ENCODE measurements at places on chromosomes 16 and 17.

DNA sequence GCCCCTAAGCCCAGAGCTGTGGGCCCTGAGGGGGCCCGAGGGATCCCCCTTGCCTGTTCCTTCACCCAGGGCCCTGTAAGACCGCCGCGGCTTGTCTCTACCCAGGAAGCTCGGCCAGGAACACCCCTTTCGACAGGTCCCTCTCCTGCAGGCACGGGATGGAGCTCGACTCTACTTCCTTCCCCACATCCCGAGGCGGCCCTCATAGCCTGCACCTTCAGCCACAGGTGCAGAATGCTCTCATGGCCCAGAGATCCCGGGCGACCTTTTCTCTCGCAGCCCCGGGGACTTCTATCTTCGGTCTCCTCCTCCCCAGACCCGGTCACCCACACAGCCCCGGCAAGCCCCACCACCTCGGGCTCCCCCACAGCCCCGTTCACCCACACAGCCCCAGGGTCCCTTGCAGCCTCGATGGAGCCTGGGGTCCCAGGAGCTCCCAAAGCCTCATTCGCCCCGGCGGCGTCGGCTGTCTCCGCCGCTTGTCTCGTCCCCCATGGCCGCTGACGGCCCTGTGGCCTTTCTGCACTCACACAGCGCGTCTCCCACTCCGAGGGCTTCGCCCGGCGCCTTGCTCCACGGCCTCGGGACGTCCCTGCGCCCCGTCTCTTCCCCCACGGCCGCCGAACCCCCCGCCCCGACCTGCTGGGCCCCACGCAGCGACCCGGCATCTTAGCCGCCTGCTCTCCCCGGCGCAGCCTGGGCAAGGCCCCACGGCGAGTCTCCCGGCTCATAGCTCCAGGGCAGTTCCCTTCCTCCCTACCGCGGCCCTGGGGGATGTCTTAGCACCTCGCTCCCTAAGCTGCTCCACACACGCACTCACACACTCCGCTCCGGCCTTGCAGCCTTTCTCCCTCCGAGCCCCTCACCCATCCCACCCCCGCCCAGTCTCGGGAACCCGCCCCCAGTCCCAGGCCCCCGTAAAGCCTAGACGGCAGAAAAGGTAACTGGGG is 650 bp downstream of the KIAA0753 start:
- DNase-seq = no peak

- no peak for DNase-seq
Observed at GRCh38 chr16:66020046-66020445, 346.4 kb upstream of the CDH5 start.

DNA sequence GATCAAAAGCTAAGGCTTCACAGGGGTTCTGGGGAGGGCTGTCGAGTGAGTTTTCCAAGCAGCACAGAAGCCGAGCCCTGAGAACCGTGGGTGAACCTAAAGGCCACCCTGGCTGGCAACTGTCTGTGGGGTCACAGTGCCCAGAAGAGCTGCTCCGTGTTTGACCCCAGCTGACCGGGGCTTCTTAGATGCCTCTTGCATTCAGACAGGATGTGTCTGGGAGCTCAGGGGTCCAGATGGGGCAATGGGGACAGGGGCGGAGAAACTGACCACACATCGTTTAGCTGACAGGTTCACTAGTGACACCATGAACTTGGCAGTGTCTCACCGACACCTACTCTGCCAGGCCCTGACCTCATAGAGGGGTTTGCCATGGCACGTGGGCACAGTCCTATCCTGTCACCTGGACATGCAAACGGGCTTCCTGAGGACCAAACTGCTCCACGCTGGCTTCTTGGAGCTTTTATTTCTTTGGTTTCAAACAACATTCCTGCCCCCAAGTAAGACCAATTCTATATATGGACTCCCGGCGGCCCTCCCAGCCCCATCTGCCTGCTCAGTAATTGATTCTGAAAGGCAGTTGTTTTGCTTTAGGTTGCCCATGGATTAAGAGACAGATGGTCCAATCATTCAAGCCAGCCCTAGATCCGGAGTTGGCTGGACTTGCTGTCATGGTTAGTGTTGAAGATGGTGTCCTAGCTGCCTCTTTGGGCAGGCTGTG is 22.2 kb downstream of the WSCD1 start:
- DNase-seq = no peak

DNA sequence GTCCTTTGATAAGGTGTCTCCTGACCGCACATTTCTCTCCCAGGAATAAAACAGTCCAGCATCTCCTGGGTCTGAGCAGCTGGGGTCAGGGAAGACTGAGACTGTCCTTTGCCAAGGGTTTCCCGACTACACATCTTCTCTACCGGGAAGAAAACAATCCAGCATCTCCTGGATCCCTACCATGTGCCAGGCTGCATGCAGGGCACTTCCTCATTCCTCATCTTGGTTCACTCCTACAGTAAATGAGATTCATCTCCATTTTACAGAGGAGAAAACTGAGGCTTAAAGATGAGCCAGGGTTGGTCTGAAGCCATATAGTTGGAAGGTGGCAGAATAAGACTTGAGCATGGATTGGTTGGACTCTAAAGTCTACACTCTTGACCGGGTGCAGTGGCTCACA is 36.7 kb downstream of the NOG start:
- no peak for DNase-seq

DNA sequence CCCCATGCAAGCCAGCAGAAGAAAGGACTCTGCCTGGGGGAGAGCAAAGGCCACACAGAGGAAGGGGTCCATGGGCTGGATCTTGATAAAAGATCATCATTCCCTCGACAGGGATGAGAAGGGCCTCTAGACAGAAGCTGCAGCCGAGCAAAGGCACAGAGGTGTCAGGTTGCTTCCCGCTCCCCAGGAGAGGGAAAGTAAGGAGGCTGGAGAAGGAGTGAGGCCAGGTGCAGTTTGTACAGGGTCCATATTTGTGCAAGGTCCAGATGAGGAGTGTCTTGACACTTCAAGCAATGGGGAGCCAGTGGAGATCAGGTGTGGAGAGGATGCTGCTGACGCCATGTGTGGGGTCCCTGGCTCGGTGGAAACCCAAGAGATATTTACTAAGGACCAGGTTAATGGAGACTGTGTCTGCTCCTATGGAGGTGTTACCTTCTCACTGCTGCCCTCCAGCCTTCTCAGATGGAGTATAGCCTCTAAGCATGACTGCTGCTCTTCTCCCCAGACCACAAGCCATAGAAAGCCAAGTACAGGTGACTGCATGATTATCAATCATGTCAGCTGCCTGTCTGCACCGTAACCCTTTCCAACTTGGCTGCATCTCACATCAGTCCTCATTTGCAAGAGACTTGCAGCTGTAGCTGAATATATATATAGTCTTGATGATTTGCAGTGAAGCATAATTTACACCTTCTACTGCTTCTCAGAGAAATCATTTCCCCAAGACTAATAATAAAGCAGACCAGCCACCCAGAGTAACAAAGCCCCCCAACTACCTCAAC is 21.1 kb downstream of the GAS7 start:
- DNase-seq = no peak

GRCh38 chr17:80116921-80117380 is 15.6 kb downstream of the GAA start:
- DNase-seq = no peak

- no peak for DNase-seq
Observed at GRCh38 chr16:29814592-29814991, 1.4 kb upstream of the PAGR1 start.

- no peak for DNase-seq
Observed at GRCh38 chr17:81050645-81051625, 16.0 kb downstream of the BAIAP2 start.

DNA sequence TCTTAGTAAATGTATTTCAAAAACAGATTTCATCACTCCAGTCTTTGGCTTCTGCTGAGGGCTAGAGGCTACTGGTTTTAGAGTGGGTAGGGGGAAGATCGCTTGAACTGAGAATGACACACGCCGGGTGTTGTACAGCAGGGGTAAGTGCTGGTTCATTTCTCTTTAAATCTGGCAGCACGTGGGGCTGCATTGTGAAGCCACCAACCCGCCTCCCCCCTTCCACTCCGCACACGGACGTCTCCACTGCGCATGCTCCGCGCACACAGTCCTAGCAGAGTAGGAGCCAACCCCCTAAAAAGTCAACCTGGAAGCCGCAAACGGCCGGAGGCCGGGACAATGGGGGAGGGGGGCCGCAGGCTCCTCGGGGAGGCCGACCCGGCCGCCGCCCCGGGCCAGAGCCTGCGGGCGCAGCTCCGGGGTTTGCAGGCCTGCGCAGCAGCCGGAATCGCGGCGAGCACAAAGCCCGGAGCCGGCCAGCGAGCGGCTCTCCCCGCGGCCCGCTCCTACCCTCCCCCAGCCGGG is 1.3 kb downstream of the UBE2G1 start:
- peak; percentile 71 for DNase-seq

GRCh38 chr17:8887834-8888703 is 20.6 kb upstream of the PIK3R6 start:
- DNase-seq = no peak
